ENCODE measurements at places on chromosomes 5 and 9. TPM values are rescaled to one million over a fixed set of nuclear protein-coding genes. Genes with fewer than 3 reads are reported as not detected.

Gene TIFAB
- 0.18 TPM for total RNA-seq

Gene GRXCR2
- not detected for total RNA-seq

Gene PCDHGA9
- 4.6 TPM for total RNA-seq

Gene TLX3
- not detected for total RNA-seq

Gene SMIM15
- 61.6 TPM for total RNA-seq

Gene CDH9
- not detected for total RNA-seq

Gene SLC34A3
- 0.12 TPM for total RNA-seq

Gene ASPN
- 2.1 TPM for total RNA-seq

Gene NOXA1
- total RNA-seq, result 6.1 TPM

Gene SPATA31A3
- not detected for total RNA-seq

Gene IRX4
- total RNA-seq, result not detected

Gene CAPSL
- not detected for total RNA-seq

Gene PDCD1LG2
- total RNA-seq, result 1.7 TPM

Gene MCCC2
- 35.9 TPM for total RNA-seq

Gene ECM2
- total RNA-seq, result 3.8 TPM

Gene BTNL9
- 15.9 TPM for total RNA-seq

Gene TRIM36
- total RNA-seq, result 6.9 TPM

Gene PTGS1
- total RNA-seq, result 12.9 TPM

Gene UBAC1
- total RNA-seq, result 40.2 TPM

Gene SKP2
- 21.2 TPM for total RNA-seq

Gene XRCC4
- total RNA-seq, result 6.2 TPM

Gene UGT3A2
- 0.31 TPM for total RNA-seq

Gene FCN2
- total RNA-seq, result not detected

Gene LCN9
- total RNA-seq, result not detected

Gene LPAR1
- 40.5 TPM for total RNA-seq

Gene IFNA21
- total RNA-seq, result not detected

Gene GALNT10
- total RNA-seq, result 117 TPM

Gene ADGRD2
- total RNA-seq, result not detected

Gene SPATA6L
- 10.1 TPM for total RNA-seq

Gene SPOCK1
- 7.6 TPM for total RNA-seq

Gene TCF7
- total RNA-seq, result 5.1 TPM

Gene MEGF9
- total RNA-seq, result 75.1 TPM

Gene PRR16
- 8.7 TPM for total RNA-seq

Gene SLC46A2
- 7.0 TPM for total RNA-seq

Gene STC2
- total RNA-seq, result 2.9 TPM

Gene TAF1L
- not detected for total RNA-seq

Gene IQGAP2
- 29.1 TPM for total RNA-seq

Gene PCDHA9
- total RNA-seq, result 0.20 TPM

Gene ADAMTS13
- total RNA-seq, result 4.1 TPM

Gene ARRDC3
- 80.3 TPM for total RNA-seq

Gene ANKRD18A
- 5.4 TPM for total RNA-seq

Gene RACK1
- 1,244 TPM for total RNA-seq

Gene RELL2
- 6.3 TPM for total RNA-seq

Gene SLC45A2
- not detected for total RNA-seq

Gene HSPB3
- 0.32 TPM for total RNA-seq

Gene RGS7BP
- total RNA-seq, result 1.6 TPM

Gene SH3GLB2
- total RNA-seq, result 64.7 TPM

Gene NUP214
- 58.4 TPM for total RNA-seq

Gene MLANA
- total RNA-seq, result not detected

Gene RANBP3L
- total RNA-seq, result 4.2 TPM

Gene GCNT4
- 1.7 TPM for total RNA-seq

Gene LMBRD2
- total RNA-seq, result 12.9 TPM

Gene GRHPR
- 79.6 TPM for total RNA-seq

Gene FOXD4L3
- not detected for total RNA-seq
